Activated T-helper 1 cell treated with anti-CD3 and anti-CD28 coated beads, Interleukin-2, amount 50 U/mL, for 16 hours (primary cell): ENCODE measurements at places on chromosomes 3 and 15.

DNA sequence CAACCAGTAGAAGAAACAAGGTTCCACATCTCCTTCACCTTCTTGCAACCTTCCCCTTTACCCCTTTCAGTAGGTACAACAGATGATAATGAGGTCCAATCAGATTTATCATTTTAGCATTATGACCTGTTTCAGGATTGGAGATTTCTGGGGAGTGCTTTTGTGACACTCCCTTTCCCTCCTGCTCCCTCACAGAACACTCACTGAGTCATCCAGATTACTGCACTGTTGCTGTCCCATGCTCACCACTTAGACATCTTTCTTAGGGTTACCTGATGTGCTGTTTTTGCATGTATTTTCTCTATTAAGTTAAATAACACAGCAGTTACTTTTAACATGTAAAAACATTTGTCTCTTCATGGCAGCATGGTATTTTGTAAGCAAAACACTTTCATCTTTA, 118.5 kb downstream of the MFSD1 start:
- DNase-seq, result no peak

GRCh38 chr3:110814170-110815007, 257.2 kb upstream of the NECTIN3 start:
- no peak for DNase-seq

- no peak for DNase-seq
These were observed 13.0 kb upstream of the CACNA2D2 start for GRCh38 chr3:50516440-50516871.

DNA sequence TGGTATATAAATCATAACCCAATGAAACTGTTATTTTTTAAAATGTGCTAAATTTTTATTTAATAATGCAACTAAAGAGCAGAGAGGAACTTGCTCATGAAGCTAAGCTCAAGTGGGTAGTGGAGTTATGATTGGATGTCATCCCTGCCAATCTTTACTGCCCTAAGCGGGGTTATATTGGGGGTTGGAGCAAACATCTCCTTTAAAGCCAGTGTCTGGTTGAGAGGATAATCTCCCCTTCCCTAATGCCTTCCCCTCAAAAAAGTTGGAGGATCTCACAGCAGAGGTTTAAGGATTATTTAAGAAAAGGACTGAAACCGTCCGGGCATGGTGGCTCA, 32.1 kb upstream of the CLASP2 start:
- no peak for DNase-seq

- DNase-seq, result no peak
These were observed 4.4 kb upstream of the CA12 start for GRCh38 chr15:63385911-63386531.

- no peak for DNase-seq
These were observed 5.5 kb upstream of the C15orf40 start for GRCh38 chr15:83016906-83017305.

GRCh38 chr15:67799801-67800205, 25.5 kb upstream of the SKOR1 start:
- no peak for DNase-seq

GRCh38 chr3:139771331-139771730, 93.6 kb upstream of the NMNAT3 start:
- DNase-seq, result no peak

- no peak for DNase-seq
These were observed 8.6 kb upstream of the TIPIN start for GRCh38 chr15:66364944-66365528.

GRCh38 chr3:72818905-72819304, 29.3 kb downstream of the SHQ1 start:
- DNase-seq, result no peak
